ENCODE measurements at places on chromosomes 6 and 20. TPM values are rescaled to one million over a fixed set of nuclear protein-coding genes. Genes with fewer than 3 reads are reported as not detected.

GTSF1L gene
- not detected for total RNA-seq

- no peaks in the 10 kb centered on the region for H3K36me3 ChIP-seq
- H3K27me3 ChIP-seq: no peaks in the 10 kb centered on the region
- no peak for DNase-seq
- no peak overlapping the region for H3K4me3 ChIP-seq
These were observed 208.4 kb downstream of the ANKRD60 start for GRCh38 chr20:58019850-58020625.

DNA sequence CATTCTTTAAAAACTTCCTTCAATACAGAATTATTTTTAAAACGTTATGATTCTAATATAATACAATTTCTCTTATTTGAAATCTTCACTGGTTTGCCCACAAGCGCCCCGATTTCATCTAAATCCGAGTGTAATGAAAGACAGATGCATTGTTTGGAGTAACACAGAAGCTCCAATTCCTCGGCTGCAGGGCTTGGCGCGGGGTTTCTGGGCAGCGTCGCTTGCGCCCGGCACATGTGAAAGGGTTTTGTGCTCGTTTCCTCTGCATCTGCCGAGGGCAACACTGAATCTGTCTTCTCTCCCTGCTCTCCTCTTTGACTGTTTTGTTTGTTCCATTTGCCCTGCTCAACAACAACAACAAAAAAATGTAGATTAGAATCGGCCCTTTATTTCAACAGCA lies 248.6 kb upstream of the QKI start:
- no peaks in the 10 kb centered on the region for H3K36me3 ChIP-seq
- no peaks in the 10 kb centered on the region for H3K4me1 ChIP-seq
- DNase-seq: no peak

GRCh38 chr6:45212976-45213375 lies 115.2 kb upstream of the RUNX2 start:
- DNase-seq: no peak
- no peaks in the 10 kb centered on the region for H3K27me3 ChIP-seq
- no peaks in the 10 kb centered on the region for H3K4me1 ChIP-seq
- H3K27ac ChIP-seq: no peak overlapping the region
- H3K4me3 ChIP-seq: no peak overlapping the region

- DNase-seq: no peak
- H3K36me3 ChIP-seq: no peaks in the 10 kb centered on the region
- H3K27me3 ChIP-seq: no peaks in the 10 kb centered on the region
- no peaks in the 10 kb centered on the region for H3K4me1 ChIP-seq
These were observed 3.0 kb downstream of the GLP1R start for GRCh38 chr6:39051399-39052122.

- H3K4me1 ChIP-seq: no peaks in the 10 kb centered on the region
- DNase-seq: no peak
- H3K27ac ChIP-seq: no peak overlapping the region
- H3K36me3 ChIP-seq: no peaks in the 10 kb centered on the region
These were observed 502.4 kb downstream of the LMBRD1 start for GRCh38 chr6:69294407-69294806.
